ENCODE measurements at places on chromosomes 1 and 21. TPM values are rescaled to one million over a fixed set of nuclear protein-coding genes. Genes with fewer than 3 reads are reported as not detected.

DNA sequence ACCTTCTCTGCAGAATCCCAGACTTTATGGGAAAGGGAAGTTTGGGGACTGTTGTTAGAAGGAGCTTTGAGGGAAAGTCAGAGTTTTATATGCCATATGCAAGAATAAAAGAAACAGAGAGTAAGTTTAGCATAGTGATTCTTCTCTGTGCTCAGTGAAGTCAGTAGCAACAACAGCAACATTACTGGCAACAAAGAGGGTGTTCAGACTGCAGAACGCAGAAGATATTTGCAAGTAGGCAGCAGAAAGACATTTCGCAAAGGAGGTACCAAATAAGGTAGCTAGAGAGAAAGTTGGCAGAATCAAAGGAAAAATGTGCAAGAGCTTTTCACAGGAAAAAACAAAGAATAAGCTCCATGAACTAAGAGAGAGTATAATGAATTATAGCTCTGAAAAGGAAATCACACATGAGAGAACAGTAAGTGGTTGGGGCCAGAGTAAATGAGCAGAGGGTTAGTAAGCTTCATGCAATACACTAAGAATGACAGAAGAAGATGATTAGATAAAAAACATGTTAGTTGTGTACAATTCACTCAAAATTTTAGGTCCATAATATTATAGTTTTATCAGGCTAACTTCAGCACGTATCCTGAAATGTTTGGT, 98.1 kb downstream of the NEGR1 start:
- H3K27ac ChIP-seq = no peak overlapping the region
- H3K4me1 ChIP-seq = no peaks in the 10 kb centered on the region
- no peak overlapping the region for H3K4me3 ChIP-seq
- no peak for DNase-seq
- no peaks in the 10 kb centered on the region for H3K36me3 ChIP-seq

The TXLNA gene
- total RNA-seq = 67.3 TPM

- H3K36me3 ChIP-seq = no peaks in the 10 kb centered on the region
- no peaks in the 10 kb centered on the region for H3K4me1 ChIP-seq
- no peak for DNase-seq
- H3K27ac ChIP-seq = no peak overlapping the region
Measured at GRCh38 chr1:220828950-220829586, 42.4 kb downstream of the MTARC1 start.

The TMPRSS15 gene
- total RNA-seq = not detected

DNA sequence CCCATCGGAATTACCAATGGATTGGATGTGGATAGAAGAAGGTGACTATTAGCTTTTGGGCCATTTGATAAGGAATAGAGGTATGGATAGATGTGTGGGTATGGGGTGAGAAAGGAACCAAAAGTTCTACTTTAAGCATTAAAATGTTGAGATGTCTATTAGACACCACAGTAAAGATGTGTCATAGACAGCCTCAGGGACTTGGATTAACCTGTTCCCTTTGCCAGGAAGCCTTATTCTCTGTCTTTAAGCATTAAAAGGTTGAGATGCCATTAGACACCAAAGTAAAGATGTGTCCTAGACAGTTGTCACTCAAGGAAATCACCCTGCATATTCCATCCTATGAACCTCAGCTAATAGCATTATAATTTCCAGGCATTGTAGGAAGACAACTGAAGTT, 11.0 kb upstream of the DENND1B start:
- H3K27me3 ChIP-seq = no peaks in the 10 kb centered on the region
- H3K4me3 ChIP-seq = no peak overlapping the region
- H3K36me3 ChIP-seq = no peaks in the 10 kb centered on the region
- no peak overlapping the region for H3K27ac ChIP-seq
- no peak for DNase-seq
- no peaks in the 10 kb centered on the region for H3K4me1 ChIP-seq

DNA sequence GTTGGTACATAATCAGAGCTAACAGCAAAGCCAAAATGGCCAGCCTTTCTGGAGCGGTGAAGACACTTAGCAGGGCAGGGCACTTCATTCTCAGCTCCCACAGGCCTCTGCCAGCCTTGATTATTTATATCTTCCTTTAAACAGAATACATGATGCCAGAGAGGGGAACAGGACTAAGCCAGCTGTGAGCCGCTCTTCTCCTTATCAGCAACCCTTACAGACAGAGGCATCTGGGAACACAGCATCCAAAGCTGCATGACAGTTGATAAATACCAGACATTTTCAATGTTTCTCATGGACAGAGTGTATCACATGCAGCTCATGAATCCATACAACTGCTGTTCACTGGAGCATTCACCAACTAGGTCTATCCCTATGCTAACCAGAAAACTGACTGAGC, 29.1 kb downstream of the DNAJC11 start:
- no peak overlapping the region for H3K27ac ChIP-seq
- H3K36me3 ChIP-seq = peaks cover 76% of the 10 kb centered on the region
- H3K4me1 ChIP-seq = no peaks in the 10 kb centered on the region
- no peaks in the 10 kb centered on the region for H3K27me3 ChIP-seq

- no peaks in the 10 kb centered on the region for H3K27me3 ChIP-seq
- no peak overlapping the region for H3K27ac ChIP-seq
- no peak overlapping the region for H3K4me3 ChIP-seq
- H3K4me1 ChIP-seq = peaks cover 10% of the 10 kb centered on the region
- H3K36me3 ChIP-seq = peaks cover 5% of the 10 kb centered on the region
Measured at GRCh38 chr1:147850737-147851136, 51.9 kb upstream of the GJA8 start.
